Glomerular endothelial cell (primary cell): ENCODE measurements at places on chromosomes 1 and 21. TPM values are rescaled to one million over a fixed set of nuclear protein-coding genes. Genes with fewer than 3 reads are reported as not detected.

GRCh38 chr1:40802078-40802741 lies 18.6 kb downstream of the KCNQ4 start:
- no peak for DNase-seq

DNA sequence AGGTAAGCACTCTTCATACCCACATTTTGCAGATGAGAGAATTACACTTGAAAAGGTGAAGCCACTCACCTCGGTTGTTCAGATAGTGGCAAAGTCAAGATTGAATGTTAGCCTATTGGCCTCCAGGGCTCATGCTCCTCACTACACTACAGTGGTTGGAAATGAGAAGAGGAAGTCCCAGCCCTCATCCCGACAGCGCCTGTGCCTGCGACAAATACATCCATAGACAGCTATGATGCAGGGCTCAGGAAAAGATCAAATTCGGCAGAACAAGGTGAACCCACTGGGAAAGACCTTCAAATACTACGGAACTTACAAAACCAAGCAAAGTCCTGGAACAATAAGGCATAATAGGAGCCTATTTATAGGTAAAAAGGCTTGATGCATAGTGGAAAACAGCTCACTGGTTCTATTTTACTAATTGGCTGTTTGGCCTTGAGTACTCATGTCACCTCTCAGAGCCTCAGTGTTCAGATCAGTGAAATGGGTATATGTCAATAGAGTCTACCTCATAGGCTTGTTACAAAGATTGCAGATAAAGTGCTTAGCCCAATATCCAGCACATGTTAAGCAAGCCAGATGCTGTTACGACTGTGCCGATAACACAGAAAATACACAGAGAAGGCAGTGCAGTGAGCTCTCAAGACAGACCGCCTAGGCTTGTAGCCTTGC lies 3.5 kb downstream of the SPOCD1 start:
- no peak for DNase-seq

GRCh38 chr1:205416322-205416721 lies 5.5 kb downstream of the LEMD1 start:
- DNase-seq = no peak

GRCh38 chr1:19078536-19078935 lies 122.1 kb upstream of the IFFO2 start:
- no peak for DNase-seq

DNA sequence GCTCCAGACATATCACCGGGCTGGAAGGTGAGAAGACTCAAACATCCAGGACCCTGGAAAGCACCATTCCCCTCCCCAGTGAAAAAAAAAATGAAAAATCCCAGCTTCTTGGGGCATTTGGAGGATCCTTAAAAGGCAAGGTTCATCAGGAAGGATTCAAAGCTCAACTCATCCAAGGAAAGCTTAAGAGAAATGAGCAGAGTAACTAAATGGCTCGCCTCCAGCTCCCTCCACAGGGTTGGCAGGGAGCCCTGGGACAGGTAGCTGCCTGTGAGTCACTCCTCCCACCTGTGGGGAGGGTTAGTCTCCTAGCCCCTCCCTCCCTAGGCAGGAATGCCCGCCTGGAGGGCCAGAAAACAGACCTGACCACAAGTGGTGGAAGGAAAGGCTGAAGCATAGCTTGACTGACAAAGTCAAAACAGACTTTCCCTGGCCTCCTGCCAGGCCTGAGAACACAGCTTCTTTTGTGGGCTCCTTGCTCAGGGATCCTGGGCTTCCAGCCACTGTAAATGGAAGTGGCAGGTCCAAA lies 712 bp upstream of the LAMB3 start:
- DNase-seq = no peak

- no peak for DNase-seq
Measured at GRCh38 chr1:17192394-17193221, 12.3 kb upstream of the PADI1 start.

DNA sequence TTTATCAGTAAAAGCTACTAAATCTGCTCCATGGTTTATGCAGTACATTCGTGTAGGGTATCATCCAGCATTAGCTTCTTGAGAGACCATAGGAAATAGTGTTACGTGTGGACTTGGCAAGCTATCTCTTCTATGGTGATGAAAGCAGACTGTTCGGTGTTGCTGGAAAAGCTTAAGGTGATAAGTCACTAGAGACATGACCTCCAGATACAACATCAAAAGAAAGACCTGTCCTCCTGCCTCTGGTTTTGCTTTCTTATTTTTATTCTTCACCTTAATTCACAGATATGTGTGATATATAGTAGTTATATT lies 53.5 kb upstream of the S1PR1 start:
- no peak for DNase-seq

- peak; percentile 100 for DNase-seq
Measured at GRCh38 chr1:58883037-58883887, 99.4 kb upstream of the JUN start.

- no peak for DNase-seq
Measured at GRCh38 chr1:181028196-181028595, 5.5 kb upstream of the STX6 start.

- no peak for DNase-seq
Measured at GRCh38 chr1:237574536-237574935, 316.2 kb downstream of the ZP4 start.

DNA sequence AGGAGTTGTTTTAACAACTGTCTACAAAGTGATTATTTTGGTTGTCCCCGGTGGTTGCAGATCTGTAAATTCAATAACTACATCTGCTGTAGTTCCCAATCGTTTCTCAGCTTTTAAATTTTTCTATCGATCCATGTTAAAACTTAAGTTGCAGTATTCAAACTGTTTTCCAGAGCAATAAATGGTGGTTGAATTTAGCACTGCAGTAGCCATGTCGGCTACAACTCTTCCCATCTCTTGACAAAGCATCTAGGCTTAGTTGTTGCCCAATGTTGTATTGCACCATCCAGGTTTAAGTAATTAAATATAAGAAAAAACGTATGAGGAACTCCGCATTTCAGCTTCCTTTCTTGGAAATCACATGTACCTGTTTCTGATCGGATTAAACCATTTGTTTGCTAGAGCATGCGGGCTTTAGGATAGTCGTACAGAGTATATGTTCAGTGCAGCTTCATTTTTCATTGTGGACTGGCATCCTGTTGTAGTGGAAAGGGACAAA lies 996 bp downstream of the CNIH4 start:
- DNase-seq = no peak

GRCh38 chr1:47727697-47728085 lies 269.5 kb downstream of the TRABD2B start:
- DNase-seq = no peak

DNA sequence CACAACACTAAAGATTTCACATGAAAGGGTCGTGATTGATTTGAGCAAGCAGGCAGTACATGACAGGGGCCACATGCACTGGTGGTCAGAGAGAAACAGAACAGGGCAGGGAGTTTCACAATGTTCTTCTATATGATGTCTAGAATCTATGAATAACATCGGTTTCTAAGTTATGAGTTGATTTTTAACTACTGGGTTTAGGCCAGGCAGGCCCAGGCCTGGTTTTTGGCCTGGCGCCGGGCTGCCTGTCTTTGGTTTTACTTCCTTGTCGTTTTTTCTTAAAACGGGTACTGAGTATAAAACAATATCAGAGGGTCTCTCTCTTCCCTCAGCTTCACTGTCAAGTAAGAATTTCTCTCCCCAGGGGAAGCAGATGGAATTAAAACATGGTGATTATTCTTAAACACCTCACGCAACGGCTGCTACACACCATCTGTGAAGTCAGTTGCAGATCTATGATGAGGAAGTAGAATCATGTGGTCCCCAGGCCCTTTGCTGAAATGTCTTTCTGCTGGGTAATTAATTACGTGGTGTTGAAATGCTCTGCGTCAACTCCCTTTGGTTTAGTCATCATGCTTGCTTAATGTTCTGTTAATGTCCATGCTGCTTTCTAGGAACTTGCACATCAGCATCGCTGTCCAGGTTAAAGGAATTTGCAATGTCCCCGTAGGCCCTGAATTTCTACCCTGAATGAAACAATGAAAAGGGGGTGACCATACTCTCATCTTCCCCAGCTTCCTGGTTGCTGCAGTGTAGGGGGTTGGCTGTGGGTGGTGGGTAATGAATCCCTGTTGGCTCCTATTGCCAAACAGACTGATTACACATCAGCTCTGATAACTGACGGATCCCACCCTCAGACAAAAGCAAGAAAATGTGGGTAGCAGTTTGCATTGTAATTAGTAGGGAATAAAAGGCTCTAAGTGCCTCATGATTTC lies 70.3 kb downstream of the SERINC2 start:
- DNase-seq = no peak

DNA sequence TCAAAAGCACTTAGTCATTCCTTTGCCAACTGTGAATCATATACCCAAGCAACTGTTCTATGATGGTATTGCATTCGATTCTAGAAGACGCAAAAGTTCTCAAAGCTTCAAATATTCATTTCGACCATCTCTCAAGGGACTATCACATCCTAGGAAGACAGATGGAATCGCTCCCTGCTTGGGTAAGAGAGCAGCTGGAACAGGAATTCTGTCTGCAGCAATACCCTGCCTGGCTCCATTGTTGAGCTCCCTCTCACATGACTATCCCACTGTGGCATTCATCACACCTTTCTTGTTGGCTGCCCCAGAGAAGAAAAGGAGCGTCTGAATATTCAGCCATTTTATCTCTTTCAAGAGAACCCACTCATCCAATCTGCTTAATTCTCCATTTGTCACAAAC lies 397.7 kb downstream of the NTNG1 start:
- DNase-seq = no peak

DNA sequence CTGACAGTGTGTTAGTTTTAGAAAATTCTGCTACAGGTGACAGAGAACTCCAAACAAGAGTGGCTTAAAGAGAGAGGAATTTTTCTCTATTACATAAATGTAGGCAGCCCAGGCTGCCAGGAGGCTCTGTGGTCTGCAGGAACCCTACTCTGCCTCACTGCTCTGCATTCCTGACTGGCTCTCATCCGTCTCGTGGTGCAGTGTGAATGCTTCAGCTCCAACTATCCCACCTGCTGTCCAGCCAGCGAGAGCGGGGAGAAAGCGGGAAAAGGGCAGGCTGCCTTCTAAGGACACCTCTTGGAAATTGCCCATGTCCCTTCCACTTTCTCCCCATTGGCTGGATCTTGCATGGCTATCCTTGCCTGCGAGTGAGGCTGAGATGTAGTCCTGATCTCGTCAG lies 131.3 kb downstream of the PEX14 start:
- no peak for DNase-seq

DNA sequence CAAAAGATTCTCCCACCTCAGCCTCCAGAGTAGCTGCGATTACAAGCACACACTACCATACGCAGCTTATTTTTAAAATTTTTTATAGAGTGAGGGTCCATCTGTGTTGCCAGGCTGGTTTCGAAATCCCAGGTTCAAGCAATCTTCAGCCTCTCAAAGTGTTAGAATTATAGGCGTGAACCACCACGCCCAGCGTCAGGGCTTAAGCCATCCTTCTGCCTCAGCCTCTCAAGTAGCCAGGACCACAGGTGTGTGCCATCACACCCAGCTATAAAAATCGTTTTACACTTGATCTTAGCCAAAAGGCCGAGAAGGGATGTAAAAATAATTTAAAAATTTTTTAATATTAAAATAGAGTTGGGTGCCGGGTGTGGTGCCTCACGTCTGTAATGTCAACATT lies 4.3 kb upstream of the SLC25A33 start:
- DNase-seq = no peak

- no peak for DNase-seq
Measured at GRCh38 chr1:219544163-219544846, 68.6 kb downstream of the ZC3H11B start.

DNA sequence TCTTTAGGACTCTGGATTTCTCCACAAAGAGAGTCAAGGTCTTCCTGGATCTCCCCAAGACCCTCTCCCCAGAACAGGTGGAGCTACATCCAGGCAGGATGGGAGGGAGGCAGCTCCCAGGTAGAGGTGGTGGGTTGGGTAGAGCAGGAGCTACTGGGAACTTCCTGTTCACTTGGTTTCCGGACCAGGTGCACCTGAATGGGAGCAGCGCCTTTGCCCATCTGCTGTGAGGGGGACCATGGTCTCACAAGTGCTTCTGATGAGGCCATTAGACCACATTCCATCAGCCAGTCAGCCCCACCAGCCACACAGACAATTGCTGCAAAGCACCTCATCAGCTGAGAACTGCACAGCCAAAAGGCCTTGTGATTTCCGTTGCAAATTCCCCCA lies 188.8 kb downstream of the MATN1 start:
- no peak for DNase-seq

DNA sequence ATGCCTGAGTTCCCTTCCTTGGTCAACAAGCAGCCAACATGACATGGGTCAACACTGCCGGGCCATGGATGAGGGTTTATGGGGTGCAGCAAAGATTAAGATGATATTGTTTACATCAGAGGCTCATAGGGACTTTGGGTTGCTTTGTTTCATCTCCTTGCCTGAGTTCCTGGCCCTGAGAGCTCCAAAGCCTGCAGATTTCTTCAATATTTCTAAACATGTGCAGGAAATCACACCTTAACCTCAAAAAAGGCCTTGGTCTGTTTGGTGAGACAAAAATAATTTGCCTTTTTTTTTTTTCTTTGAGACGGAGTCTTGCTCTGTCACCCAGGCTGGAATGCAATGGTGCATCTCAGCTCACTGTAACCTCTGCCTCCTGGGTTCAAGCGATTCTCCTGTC lies 876 bp downstream of the SLAMF8 start:
- no peak for DNase-seq

GRCh38 chr1:230400007-230400344 lies 26.2 kb downstream of the PGBD5 start:
- no peak for DNase-seq

GRCh38 chr21:32100423-32100822 lies 178.4 kb downstream of the MIS18A start:
- no peak for DNase-seq

DNA sequence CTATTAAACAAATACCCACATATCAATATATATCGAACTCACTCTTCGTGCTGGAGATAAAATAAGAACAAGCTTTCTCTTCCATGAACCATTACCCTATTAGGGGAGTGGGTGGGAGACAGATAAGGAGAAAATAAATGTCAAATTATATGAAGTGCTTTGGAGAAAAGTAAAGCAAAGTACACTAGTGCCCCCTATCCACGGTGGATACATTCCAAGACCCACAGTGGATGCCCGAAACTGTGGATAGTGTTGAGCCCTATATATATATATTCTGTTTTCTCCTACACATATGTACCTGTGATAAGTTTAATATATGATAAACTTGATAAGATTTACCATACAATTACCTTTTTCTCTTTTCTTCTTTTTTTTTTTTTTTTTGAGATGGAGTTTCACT lies 54.6 kb downstream of the FH start:
- DNase-seq = no peak

- DNase-seq = no peak
Measured at GRCh38 chr1:197358959-197359358, 90.9 kb downstream of the CRB1 start.

DNA sequence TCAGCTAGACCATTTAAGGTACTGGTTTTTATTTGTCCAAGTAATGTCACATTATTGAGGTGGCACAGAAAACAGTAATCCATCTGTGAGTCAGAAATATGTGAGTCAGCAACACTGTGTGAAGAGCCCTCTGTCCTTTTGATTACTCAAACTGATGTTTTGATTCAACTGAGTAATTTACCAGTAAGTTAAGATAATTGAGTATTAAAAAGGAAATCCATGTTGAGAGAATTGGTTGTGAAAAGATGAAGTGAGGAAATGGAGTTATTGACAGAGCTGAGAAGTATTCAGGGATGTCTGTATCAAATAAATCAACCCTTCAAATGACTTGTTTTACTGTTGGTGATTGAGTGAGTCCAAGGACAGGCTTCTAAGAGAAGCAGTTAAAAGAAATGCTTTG lies 302.7 kb upstream of the SGIP1 start:
- no peak for DNase-seq

The KRTAP12-2 gene
- total RNA-seq = not detected in 2 replicates

The COL6A2 gene
- 110 and 140 TPM in 2 replicates for total RNA-seq

The FMO1 gene
- total RNA-seq = not detected in 2 replicates

The AUNIP gene
- total RNA-seq = 0.68 and 1.6 TPM in 2 replicates

The PAPPA2 gene
- total RNA-seq = 0.05 and 0.18 TPM in 2 replicates

The LDLRAD2 gene
- total RNA-seq = 0.05 TPM in 1 of 2 replicates, not detected in the other

The OLFML3 gene
- 4.1 and 8.6 TPM in 2 replicates for total RNA-seq

The CLK2 gene
- 30.2 and 36.1 TPM in 2 replicates for total RNA-seq
